ENCODE measurements at places on chromosomes 2 and 18. TPM values are rescaled to one million over a fixed set of nuclear protein-coding genes. Genes with fewer than 3 reads are reported as not detected.

- no peak overlapping the region for H3K4me3 ChIP-seq
- no peaks in the 10 kb centered on the region for H3K4me1 ChIP-seq
- DNase-seq, result no peak
- H3K27me3 ChIP-seq, result peaks cover 3% of the 10 kb centered on the region
- no peaks in the 10 kb centered on the region for H3K36me3 ChIP-seq
- no peak overlapping the region for H3K27ac ChIP-seq
Observed at GRCh38 chr18:27366151-27366550, 181.0 kb upstream of the CHST9 start.

- H3K4me1 ChIP-seq, result peaks cover 61% of the 10 kb centered on the region
- no peaks in the 10 kb centered on the region for H3K27me3 ChIP-seq
- DNase-seq, result no peak
- peaks cover 2% of the 10 kb centered on the region for H3K36me3 ChIP-seq
- H3K4me3 ChIP-seq, result peak overlapping the region; percentile 69
Observed at GRCh38 chr18:24010673-24011072, 3.9 kb upstream of the TTC39C start.

Gene GBX2
- not detected for total RNA-seq

Gene DYTN
- not detected for total RNA-seq

Gene L3MBTL4
- total RNA-seq, result 0.26 TPM

Gene NMUR1
- not detected for total RNA-seq

- H3K27ac ChIP-seq, result no peak overlapping the region
- H3K4me1 ChIP-seq, result peaks cover 12% of the 10 kb centered on the region
- DNase-seq, result no peak
- H3K36me3 ChIP-seq, result peaks cover 67% of the 10 kb centered on the region
- no peak overlapping the region for H3K4me3 ChIP-seq
- H3K27me3 ChIP-seq, result no peaks in the 10 kb centered on the region
Observed at GRCh38 chr2:69538872-69539548, 101.8 kb upstream of the NFU1 start.

DNA sequence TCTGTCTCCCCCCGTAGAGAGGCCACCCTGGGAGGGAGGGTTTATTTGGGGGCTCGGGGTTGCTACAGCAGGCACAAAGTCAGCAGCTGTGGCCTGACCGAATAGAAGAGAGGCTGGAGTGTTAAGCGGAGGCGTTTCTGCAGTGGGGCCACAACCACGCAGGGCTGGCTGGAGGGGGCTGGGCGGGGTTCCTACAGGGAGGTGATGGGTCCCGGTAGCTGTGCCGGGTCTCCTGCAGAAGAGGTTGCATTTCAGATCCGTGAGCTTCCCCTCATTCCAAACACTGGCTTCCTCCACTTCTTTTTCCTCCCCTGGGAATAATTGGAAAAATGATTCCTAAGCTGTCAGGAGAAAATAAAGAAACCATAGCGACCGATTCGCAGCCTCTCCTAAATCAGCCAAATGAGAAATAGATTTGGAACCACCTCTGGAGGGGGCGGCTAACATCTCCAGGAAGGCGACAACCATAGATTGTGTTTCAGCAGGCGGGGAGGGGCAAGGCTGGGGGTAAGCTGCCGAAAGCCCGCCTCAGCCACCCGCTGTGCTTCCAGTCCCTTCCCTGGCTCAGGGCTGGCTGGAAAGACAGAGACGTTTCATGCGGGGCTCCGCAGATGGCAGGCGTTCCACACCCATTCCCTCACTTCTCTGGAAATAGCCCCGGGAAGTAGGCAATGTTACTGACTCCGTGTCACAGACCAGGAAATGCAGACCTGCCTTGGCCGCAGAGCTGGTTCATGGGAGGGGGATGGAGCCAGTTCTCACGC, 85.6 kb upstream of the TAF1B start:
- DNase-seq, result no peak
- H3K36me3 ChIP-seq, result no peaks in the 10 kb centered on the region
- peaks cover 36% of the 10 kb centered on the region for H3K27me3 ChIP-seq
- no peak overlapping the region for H3K4me3 ChIP-seq
- peaks cover 42% of the 10 kb centered on the region for H3K4me1 ChIP-seq

DNA sequence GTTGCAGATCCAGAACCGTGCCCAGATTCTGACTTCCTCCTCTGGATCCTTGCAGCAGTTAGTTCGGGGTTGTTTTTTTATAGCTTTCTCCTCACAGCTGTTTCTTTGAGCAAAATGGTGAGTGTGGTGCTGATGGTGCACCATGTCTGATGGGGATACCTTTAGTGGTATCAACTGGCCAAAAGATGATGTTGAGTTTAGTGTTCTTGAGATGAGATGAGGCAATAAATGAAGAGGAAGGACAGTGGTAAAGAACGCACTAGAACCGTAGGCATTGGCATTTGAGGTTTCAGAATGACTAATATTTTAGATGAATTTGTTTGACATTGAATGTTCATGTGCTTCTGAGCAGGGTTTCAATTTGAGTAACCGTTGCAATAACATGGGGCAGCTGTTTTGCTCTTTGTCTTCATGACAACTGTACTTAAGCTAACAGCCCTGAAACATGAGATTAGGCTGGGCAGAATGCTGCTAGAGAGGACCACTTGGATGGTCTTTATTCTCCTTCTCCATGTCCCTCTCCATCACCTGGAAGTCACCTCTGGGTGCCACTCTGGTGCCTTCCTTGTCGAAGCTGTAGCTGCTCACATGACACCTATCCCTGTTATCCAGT, 3.9 kb downstream of the CTLA4 start:
- peaks cover 60% of the 10 kb centered on the region for H3K4me1 ChIP-seq
- peak; percentile 88 for DNase-seq
- H3K27me3 ChIP-seq, result no peaks in the 10 kb centered on the region
- peaks cover 78% of the 10 kb centered on the region for H3K36me3 ChIP-seq
- H3K27ac ChIP-seq, result peak overlapping the region; percentile 100

DNA sequence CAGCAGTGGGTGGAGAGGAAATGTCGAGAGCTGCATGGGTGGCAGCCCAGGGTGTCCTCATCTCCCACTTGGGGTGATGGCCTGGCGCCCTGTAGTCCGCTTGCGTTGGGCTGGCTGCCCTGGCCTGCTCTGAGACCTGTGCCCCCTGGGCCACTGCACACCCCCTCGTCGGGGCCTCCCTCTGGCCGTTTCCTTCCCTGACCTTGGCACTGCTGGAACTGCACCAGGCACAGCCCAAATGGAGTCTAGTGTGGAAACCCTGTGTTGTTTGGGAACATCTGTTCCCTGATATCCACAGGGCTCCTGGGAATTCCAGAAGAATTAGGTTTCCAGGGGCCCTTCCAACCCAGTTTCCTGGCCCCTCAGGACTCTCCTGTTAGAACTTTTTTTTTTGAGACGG, 13.9 kb downstream of the EFHD1 start:
- H3K4me1 ChIP-seq, result no peaks in the 10 kb centered on the region
- no peak overlapping the region for H3K4me3 ChIP-seq
- peaks cover 8% of the 10 kb centered on the region for H3K27me3 ChIP-seq
- DNase-seq, result no peak
- H3K36me3 ChIP-seq, result no peaks in the 10 kb centered on the region

Gene HIBCH
- 26.7 TPM for total RNA-seq

Gene SCYGR5
- total RNA-seq, result not detected

DNA sequence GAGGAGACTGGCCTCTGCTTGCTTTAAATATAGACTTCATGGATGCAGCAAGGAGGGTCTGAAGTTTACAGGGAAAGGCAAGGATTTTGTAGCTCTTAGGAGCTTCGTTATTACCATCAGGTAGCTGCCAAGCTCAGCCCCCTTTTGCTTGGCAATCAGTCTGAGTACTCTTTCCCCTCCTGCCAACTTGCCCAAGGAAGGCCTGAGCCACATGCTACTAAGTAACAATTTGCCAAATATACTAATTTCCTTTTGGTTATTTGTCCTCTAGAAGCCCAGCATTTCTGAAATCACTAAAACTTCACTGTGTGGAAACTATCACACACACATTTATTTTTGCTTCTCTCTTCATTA, 85.5 kb upstream of the ITPRID2 start:
- H3K4me3 ChIP-seq, result no peak overlapping the region
- no peak for DNase-seq
- peaks cover 19% of the 10 kb centered on the region for H3K27me3 ChIP-seq
- H3K36me3 ChIP-seq, result peaks cover 2% of the 10 kb centered on the region
- H3K27ac ChIP-seq, result no peak overlapping the region

DNA sequence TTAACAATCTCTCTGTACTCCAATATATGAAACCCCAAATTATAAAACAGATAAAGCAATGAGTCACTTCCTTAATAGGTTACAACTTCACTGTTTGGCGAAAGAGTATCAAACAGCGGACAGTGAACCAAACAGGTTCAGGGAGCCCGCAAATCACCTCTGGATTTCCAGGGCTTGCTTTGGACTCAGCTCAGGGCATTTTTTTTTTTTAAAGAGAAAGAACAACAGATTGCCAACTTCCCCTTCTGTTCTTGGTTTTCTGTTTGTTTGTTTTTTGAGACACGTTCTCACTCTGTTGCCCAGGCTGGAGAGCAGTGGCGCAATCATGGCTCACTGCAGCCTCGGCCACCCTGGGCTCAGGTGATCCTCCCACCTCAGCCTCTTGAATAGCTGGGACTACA, 52.7 kb downstream of the ABCB11 start:
- H3K4me1 ChIP-seq, result no peaks in the 10 kb centered on the region
- no peaks in the 10 kb centered on the region for H3K27me3 ChIP-seq
- DNase-seq, result no peak
- no peak overlapping the region for H3K4me3 ChIP-seq

GRCh38 chr18:32310101-32310500, 120.3 kb downstream of the MEP1B start:
- no peaks in the 10 kb centered on the region for H3K4me1 ChIP-seq
- H3K36me3 ChIP-seq, result no peaks in the 10 kb centered on the region
- no peaks in the 10 kb centered on the region for H3K27me3 ChIP-seq
- no peak overlapping the region for H3K27ac ChIP-seq
- no peak overlapping the region for H3K4me3 ChIP-seq

Gene DPYSL5
- not detected for total RNA-seq

GRCh38 chr2:73107211-73107926, 5.4 kb downstream of the RAB11FIP5 start:
- no peak for DNase-seq
- H3K36me3 ChIP-seq, result no peaks in the 10 kb centered on the region
- peaks cover 40% of the 10 kb centered on the region for H3K4me1 ChIP-seq
- no peaks in the 10 kb centered on the region for H3K27me3 ChIP-seq
- no peak overlapping the region for H3K4me3 ChIP-seq
- no peak overlapping the region for H3K27ac ChIP-seq

Gene SCG2
- total RNA-seq, result not detected
